ENCODE measurements at places on chromosomes 3 and 15.

DNA sequence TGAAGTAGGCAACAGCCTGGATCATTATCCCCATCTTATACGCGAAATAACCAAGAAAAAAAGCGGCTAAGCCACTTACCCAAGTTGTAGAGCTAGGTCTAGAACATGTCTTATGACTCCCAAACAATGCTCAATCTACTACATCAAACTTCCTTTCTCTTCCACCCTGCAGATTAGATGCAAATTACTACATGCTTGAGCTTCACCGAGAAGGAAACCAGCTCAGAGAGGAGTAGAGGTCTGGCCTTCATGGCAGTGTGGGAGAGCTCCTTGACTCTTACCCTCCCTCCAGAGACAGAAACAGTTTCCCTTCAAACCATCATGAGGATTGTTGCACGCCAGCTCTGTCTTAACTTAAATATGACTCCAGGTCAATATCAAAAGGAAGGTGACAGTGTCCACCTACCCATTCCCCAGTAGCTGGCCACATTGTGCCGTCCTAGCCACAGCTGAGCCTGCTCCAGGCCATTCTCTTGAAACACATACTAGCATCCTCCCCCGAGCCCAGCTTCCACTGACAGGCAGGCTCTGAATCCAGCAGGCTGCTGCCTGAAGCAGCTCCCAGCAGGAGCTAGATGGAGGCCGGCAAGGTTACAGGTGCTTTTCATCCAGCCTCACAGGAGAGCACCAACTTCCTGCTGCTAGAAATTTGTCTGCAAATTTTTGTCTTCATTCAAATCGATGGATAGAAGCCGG, 56.8 kb downstream of the CPN2 start:
- no peak for DNase-seq

- DNase-seq: no peak
Measured at GRCh38 chr3:184443831-184444230, 64.0 kb downstream of the CHRD start.

GRCh38 chr3:48695393-48695753, 9.7 kb upstream of the NCKIPSD start:
- no peak for DNase-seq

DNA sequence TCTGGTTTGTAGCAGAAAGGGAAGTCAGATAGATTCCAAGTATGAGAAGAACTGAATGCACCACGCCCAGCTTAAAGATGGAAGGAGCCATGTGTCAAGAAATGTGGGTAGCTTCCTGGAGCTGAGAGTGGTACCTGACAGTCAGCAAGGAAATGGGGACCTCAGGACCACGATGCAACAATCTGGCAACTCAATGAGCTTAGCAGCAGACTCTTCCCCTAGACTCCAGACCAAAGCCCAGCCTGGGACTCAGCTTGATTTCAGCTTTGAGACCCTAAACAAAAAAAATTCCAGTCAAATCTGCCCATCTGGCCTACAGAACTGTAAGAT, 24.4 kb downstream of the MIX23 start:
- DNase-seq: no peak

- DNase-seq: no peak
Measured at GRCh38 chr15:100779331-100780207, 100.1 kb upstream of the ALDH1A3 start.

DNA sequence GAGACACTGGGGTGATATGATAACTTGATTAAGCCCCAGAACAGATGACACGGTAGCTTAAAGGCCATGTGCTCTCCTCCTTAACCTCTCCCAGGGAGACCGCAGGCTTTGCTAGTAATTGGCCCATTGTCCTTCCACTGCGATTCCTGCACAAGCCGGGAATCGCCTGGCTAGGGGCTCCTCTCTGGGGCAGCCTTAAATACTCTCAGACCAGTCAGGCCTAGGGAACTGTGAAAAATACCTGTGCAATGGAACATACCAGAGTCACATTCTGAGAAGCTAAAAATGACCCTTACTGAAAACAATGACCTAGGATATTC, 56.3 kb downstream of the CPN2 start:
- DNase-seq: no peak

DNA sequence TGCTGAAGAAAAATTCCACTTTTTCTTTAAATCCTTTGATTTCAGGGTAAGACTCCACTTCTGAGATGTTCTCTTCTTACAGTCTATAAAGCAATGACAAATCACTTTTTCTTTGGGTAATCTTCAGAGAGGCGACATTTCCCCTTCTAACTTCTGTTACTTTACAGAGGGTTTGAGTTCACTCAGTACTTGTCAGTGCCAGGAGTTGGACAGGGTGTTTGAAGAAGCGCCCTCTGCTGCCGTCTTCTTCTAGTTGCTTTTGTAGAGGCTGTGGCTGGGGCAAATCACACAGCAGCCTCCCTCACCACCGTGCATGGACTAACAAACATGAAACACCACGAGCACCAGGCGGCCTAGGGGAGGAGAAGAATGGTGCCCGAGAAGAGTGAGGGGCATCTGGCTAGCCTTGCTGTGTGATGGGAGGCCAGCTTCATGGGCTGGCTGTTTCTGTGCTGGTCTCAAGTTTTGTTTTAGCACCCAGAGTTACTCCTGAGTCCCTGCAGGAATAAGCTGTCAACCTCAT, at the start of gene CD80:
CD80 (minus strand) TSS at position 174 of the 523 bp plus-strand sequence. CDS start 1,886 bp downstream, outside the sequence.
- DNase-seq: peak; percentile 28

DNA sequence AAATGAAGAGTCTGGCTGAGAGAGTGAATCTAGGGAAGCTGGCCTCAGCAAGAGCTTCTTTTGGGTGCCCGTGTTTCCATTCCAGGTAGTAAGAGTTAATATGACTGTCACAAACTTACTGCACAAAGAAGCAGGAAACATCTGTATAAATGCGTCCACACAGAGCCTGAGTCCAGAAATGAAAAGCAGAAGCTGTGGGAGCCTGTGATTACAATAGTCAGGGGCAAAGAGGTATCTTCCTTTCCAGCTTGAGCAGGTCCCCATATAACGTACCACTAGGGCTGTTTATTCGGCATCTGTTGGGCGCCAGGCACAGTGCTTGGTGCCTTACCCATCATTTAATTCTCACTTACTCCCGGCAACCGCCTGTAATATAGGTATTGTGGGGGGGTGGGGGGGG, 40.5 kb upstream of the B3GNT5 start:
- no peak for DNase-seq

GRCh38 chr3:76362643-76363042, 577.3 kb upstream of the ZNF717 start:
- DNase-seq: no peak

GRCh38 chr3:182308328-182308727, 485.0 kb upstream of the ATP11B start:
- no peak for DNase-seq

DNA sequence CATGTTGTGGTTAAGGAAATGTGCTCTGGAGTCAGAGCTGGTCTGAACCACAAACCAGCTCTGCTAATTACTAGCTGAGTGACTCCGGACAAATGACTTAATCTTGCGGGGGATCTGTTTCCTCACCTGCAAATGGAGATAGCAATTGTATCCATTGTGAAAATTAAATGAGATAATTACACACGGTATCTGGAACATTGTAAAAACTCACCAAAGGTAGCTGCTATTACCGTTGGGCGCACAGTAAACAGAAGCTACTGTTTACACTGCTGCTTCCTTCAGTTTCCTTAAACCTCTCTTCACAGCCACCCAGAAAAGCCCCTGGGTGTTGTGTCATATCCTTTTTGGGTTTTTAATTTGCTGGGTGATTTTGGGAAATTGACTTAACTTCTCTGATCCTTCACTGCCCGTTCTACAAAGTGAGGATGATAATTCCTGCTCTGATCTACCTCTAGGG, 107.8 kb downstream of the MEGF11 start:
- no peak for DNase-seq

GRCh38 chr3:41701191-41701698, 260.7 kb downstream of the ULK4 start:
- DNase-seq: peak; percentile 20

All from fibroblast of skin of abdomen (primary cell).